ENCODE measurements at places on chromosomes 2 and 18. TPM values are rescaled to one million over a fixed set of nuclear protein-coding genes. Genes with fewer than 3 reads are reported as not detected.

Gene CDC42EP3
- 53.8 TPM for total RNA-seq

Gene CELF4
- 2.1 TPM for total RNA-seq

- no peaks in the 10 kb centered on the region for H3K36me3 ChIP-seq
- no peak overlapping the region for H3K27ac ChIP-seq
Measured at GRCh38 chr2:56749152-56749752, 565.5 kb downstream of the CCDC85A start.

- no peak overlapping the region for H3K27ac ChIP-seq
- H3K36me3 ChIP-seq, result no peaks in the 10 kb centered on the region
- no peak for DNase-seq
- no peak overlapping the region for H3K4me3 ChIP-seq
- H3K4me1 ChIP-seq, result no peaks in the 10 kb centered on the region
- H3K27me3 ChIP-seq, result no peaks in the 10 kb centered on the region
Measured at GRCh38 chr2:193869564-193869963, 1674.8 kb upstream of the TMEFF2 start.

- peaks cover 5% of the 10 kb centered on the region for H3K4me1 ChIP-seq
- no peak for DNase-seq
- no peaks in the 10 kb centered on the region for H3K27me3 ChIP-seq
- no peaks in the 10 kb centered on the region for H3K36me3 ChIP-seq
- H3K4me3 ChIP-seq, result no peak overlapping the region
- H3K27ac ChIP-seq, result no peak overlapping the region
Measured at GRCh38 chr2:191569025-191569424, 108.9 kb upstream of the NABP1 start.

- H3K36me3 ChIP-seq, result no peaks in the 10 kb centered on the region
- no peak overlapping the region for H3K4me3 ChIP-seq
- H3K27me3 ChIP-seq, result no peaks in the 10 kb centered on the region
- no peaks in the 10 kb centered on the region for H3K4me1 ChIP-seq
- DNase-seq, result no peak
- no peak overlapping the region for H3K27ac ChIP-seq
Measured at GRCh38 chr2:134532537-134532936, 186.3 kb downstream of the TMEM163 start.

Measured in left lung (tissue), 14 donors.